ENCODE measurements at places on chromosomes 6 and 20.
A peak's percentile ranks its signal among the peaks of the same experiment; 100 is the strongest.

- DNase-seq, result no peak
These were observed 64.7 kb upstream of the APCDD1L start for GRCh38 chr20:58579819-58580473.

DNA sequence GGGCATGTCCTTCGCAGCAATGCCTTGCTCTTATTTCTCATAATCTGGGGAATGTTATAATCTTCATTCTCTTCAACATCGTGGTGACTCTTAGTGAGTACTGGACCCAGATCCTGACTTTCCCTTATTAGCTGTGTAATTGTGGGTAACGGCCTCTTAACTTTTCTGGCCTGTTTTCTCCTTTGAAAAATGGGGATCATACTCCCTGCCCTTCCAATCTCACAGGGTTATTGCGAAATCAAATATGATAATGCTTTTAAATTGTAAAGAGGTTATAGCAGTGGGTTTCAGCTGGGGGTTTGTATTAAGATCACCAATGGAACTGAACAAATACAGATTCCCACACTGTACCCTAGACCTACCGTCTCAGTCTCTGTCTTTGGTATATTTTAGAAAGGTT is 77.1 kb downstream of the CTNNBL1 start:
- no peak for DNase-seq

GRCh38 chr20:49476016-49476355 is 6.5 kb downstream of the KCNB1 start:
- no peak for DNase-seq

- DNase-seq, result no peak
These were observed 8.2 kb upstream of the SLC2A12 start for GRCh38 chr6:134060491-134061106.

- DNase-seq, result peak; percentile 51
These were observed 1.7 kb upstream of the GMPR start for GRCh38 chr6:16236631-16237199.

DNA sequence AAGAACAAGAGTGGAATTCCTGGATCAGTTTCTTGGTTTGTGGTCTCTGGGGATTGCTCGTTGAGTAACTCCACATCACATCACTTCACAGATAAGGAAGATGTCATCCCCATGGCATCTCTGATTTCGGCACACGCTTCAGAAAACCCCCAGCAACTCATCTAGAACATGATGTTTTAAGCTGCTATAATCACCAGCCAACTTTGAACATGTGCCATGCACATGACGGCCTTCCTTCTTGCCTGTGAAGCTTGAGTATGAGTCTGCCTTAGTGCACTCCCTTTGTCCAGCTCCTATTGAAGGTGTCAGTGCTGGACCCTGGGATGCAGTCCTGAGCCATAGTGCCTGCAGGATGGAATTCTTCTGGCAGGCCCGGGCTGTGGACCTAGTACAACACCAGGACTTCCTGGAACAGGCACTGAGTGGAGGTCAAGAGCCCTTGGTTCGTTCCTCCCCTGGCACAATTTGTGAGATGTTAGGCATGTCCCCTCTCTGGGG is 231.5 kb upstream of the SUPT3H start:
- DNase-seq, result no peak

- DNase-seq, result peak; percentile 79
These were observed 11.2 kb upstream of the MRPS18A start for GRCh38 chr6:43698584-43699349.

All from NCI-H69 (cell line).